Kidney (tissue), 22 donors: ENCODE measurements at places on chromosomes 11 and 22. TPM values are rescaled to one million over a fixed set of nuclear protein-coding genes. Genes with fewer than 3 reads are reported as not detected.

DNA sequence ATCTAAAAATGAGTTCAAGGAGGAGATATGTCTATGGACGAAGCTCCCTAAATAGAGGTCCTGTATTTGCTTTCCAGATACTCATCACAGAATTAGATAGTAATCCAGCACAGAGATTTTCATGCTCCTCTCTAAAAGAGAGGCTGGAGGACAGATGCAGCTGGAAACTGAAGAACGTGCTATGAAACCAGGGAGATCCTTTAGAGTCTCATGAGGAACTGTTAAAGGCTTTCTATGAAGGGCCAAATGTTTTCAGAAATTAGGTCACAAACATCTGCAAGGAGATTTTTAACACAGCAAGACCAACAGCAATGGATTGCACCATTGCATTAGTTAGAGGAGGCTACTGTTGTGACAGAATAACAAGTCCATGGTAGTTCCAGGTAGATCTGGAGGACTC lies 95.6 kb upstream of the ARHGAP20 start:
- no peak overlapping the region for H3K27ac ChIP-seq
- no peaks in the 10 kb centered on the region for H3K27me3 ChIP-seq
- H3K4me1 ChIP-seq = no peaks in the 10 kb centered on the region

DNA sequence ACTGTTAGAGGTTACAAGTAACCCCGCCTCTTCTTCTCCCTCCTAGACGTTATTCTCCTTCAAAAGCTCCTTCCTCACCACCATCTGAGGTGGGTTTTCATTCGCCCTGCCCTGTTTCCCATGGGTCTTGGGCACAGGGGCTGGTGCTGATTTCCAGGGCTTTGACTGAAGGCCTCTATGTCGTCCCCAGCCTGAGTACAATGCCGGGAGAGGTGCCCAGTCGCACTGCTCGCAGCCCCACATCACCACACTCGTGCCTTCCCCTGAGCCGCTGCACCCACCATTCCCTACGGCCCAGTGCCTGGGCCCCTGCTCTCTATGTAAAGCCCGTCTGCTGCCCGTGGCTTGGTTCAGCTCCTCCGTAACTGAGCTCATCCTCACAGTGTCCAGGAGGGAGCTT lies 169.8 kb downstream of the DSCAML1 start:
- H3K4me3 ChIP-seq = no peak overlapping the region
- DNase-seq = no peak
- no peaks in the 10 kb centered on the region for H3K36me3 ChIP-seq
- no peak overlapping the region for H3K27ac ChIP-seq

PRG3 gene
- not detected for total RNA-seq

RTCB gene
- 69.7 TPM for total RNA-seq

HBB gene
- total RNA-seq = 59.9 TPM

DNA sequence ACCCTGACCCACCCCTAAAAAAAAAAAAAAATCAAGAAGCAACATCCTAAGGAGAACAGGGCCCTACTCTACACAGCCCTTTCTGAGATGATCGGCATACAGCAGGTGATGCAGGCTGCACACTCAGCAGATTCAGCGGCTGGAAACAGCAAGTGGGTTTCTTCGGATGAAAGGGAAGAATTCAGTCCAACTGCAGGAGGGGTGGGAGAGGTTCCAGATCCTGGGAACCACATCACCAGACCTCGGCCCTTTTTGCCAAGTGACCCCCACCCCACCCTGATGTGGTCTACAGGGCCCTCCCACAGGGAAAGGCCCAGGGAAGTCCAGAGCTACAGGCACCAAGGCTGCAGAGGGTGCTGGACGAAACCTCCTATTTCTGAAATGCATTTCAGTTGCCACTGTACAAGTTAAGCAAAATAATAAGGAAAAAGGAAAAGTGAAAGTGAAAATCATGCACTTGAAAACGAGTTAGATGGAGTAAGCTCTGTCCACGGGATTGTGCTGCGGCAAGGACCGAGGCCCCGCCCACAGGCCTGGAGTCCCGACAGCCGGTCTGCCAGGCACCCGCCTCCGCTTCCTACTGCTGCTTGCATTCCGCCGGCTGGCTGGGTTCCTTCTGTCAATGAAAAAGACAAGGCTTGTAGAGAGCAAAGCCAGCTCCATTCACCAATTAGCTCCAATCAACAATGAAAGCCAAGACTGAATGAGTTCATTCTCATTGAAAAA lies 16.0 kb upstream of the PHLDA2 start:
- peaks cover 25% of the 10 kb centered on the region for H3K4me1 ChIP-seq
- peak overlapping the region; percentile 67 for H3K27ac ChIP-seq
- H3K4me3 ChIP-seq = peak overlapping the region; percentile 53
- no peaks in the 10 kb centered on the region for H3K36me3 ChIP-seq
- peak; percentile 93 for DNase-seq
- no peaks in the 10 kb centered on the region for H3K27me3 ChIP-seq

DNA sequence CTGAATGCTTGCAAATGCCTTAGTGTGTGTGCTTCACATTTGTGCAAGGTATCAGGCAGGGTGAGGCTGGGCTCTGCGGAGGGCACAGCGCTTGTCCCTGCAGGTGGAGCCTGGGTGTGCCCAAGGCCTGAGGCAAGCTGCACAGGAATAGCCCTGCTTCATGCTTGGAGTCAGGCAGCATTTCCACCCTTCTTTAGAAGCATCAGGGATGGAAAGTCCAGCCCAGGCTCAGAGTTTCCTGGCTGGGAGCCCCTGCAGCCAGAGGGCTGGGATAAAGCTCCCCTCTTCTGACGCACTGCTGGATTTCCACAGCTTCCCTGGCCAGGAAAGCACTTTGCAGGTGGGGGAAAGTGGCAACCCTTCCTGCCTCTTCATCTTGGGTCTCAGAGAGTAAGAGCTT lies 63.4 kb downstream of the GALNT18 start:
- peak overlapping the region; percentile 13 for H3K27ac ChIP-seq
- H3K4me3 ChIP-seq = no peak overlapping the region
- H3K27me3 ChIP-seq = no peaks in the 10 kb centered on the region
- peaks cover 23% of the 10 kb centered on the region for H3K4me1 ChIP-seq

- no peaks in the 10 kb centered on the region for H3K36me3 ChIP-seq
- no peak overlapping the region for H3K27ac ChIP-seq
- H3K4me3 ChIP-seq = no peak overlapping the region
- H3K4me1 ChIP-seq = peaks cover 11% of the 10 kb centered on the region
Observed at GRCh38 chr11:17490938-17491337, 14.3 kb upstream of the ABCC8 start.

GRCh38 chr22:30398685-30399680 lies 2.2 kb downstream of the SEC14L2 start:
- DNase-seq = no peak
- H3K27me3 ChIP-seq = no peaks in the 10 kb centered on the region
- no peak overlapping the region for H3K4me3 ChIP-seq
- H3K4me1 ChIP-seq = no peaks in the 10 kb centered on the region
- H3K36me3 ChIP-seq = no peaks in the 10 kb centered on the region
- no peak overlapping the region for H3K27ac ChIP-seq

NCAM1 gene
- total RNA-seq = 3.0 TPM

DNA sequence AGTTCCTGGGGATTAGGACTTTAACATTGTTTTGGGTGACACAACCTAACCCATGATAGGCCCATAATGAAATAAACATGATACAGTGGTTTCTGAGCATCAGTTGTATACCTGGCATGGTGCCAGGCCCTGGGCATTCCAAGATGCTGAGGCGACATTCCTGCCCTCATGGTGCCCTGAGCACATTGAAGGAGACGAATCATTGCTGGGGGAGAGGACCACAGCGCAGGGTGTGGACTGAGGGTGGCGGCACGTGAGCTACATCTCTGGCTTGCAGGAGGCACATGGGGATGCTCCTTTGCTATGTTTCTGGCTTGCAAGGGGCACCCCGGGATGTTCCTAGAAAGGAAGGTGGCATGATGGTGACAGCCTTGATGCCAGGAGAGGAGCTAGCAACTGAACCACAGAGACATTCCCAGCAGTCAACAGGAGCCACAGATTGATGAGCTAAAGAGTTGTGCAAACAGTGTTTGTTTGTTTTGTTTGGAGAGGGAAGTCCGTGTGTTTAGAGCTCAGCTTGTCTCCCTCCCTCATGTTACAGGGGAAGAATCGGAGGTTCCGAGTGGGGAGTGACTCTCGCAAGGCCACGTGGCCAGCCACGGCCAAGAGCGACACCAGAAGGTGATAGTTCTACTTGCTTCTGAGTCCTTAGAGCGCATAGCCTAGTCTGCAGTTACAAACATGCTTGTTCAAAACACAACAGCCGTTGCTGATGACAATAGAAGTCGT lies 106.4 kb downstream of the MIAT start:
- H3K27ac ChIP-seq = no peak overlapping the region
- no peaks in the 10 kb centered on the region for H3K36me3 ChIP-seq
- H3K4me3 ChIP-seq = no peak overlapping the region
- no peaks in the 10 kb centered on the region for H3K4me1 ChIP-seq

GRCh38 chr22:39983346-39983745 lies 11.4 kb upstream of the FAM83F start:
- H3K4me3 ChIP-seq = no peak overlapping the region
- DNase-seq = no peak
- H3K36me3 ChIP-seq = no peaks in the 10 kb centered on the region
- no peaks in the 10 kb centered on the region for H3K27me3 ChIP-seq
- H3K27ac ChIP-seq = no peak overlapping the region
- no peaks in the 10 kb centered on the region for H3K4me1 ChIP-seq

DNA sequence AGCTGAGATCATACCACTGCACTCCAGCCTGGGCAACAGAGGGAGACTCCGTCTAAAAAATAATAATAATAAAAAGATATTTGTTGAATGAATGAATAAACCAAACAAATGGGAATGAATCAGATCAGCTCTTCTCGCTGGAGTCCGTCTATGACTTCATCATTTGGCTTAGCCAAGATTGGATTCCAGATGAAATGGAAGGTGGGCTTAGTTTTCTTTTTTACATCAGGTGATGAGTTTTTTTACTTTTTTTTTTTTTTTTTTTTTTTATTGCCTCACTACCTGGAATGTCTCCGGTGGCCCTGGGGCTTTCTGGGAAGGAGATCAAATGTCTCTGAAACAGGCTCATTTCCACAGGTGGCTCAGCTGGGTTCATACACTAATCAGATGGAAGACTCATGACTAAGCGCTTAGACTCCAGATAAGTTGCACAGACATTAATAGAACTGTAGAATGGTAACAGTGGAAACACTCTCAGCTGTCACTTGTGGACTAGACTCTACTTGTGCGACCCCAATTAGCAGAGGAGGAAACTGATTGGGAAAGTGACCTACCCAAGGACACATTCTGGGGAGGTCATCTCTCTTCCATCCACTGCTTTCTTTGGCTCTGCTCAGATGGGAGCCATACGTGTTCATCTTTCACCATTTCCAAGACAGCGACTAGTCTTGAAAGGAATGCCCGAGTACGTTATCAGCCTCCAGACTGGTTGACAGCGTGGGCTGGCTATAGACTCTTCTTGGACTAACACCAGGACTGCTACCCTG lies 20.5 kb upstream of the RBFOX2 start:
- no peak for DNase-seq
- no peaks in the 10 kb centered on the region for H3K36me3 ChIP-seq
- H3K4me1 ChIP-seq = no peaks in the 10 kb centered on the region
- H3K27ac ChIP-seq = no peak overlapping the region

KDM4E gene
- total RNA-seq = not detected

DNA sequence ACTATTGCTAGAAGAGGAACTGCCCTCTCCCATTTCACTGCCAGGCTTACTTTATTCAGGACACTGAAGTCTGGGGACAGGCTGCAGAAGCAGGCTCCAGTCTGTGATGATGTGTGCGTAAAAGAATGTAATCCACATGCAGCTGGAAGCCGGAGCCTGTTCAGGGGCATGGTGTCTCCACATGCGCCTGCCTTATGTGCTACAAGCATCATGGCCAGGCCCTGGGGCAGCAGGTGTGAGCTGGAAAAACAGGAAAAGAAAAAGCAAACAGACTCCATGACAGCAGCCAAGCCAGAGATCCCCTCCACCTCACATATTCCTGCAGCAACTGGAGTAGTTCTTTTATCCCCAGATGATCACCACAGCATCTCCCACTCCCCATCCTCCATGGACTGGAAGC lies 33.4 kb downstream of the ARFGAP2 start:
- H3K4me3 ChIP-seq = no peak overlapping the region
- H3K36me3 ChIP-seq = no peaks in the 10 kb centered on the region
- no peak for DNase-seq
- no peak overlapping the region for H3K27ac ChIP-seq

DNA sequence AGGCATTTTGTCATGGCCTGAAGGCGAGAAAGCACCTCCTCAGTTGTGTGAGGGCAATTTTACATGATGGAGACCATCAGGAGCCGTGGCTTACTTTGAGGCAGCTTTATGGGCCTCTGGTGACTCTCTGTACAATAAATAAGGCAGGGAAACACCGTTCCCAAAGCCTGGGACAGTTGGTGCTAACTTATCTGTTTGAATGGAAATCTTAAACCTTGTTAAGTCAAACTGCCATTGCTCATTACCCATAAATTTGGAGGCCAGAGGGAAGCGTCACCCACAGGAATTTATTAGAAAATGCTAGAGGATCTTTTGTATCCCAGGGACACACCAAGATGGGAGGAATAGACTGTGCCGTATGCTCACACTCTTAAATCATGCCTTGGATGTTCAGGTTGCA lies 1156.9 kb downstream of the BRD1 start:
- H3K27ac ChIP-seq = no peak overlapping the region
- no peaks in the 10 kb centered on the region for H3K27me3 ChIP-seq
- H3K36me3 ChIP-seq = no peaks in the 10 kb centered on the region
- no peak overlapping the region for H3K4me3 ChIP-seq
- H3K4me1 ChIP-seq = no peaks in the 10 kb centered on the region
- DNase-seq = peak; percentile 49

- no peak for DNase-seq
- no peak overlapping the region for H3K27ac ChIP-seq
- no peaks in the 10 kb centered on the region for H3K27me3 ChIP-seq
- no peaks in the 10 kb centered on the region for H3K36me3 ChIP-seq
- H3K4me1 ChIP-seq = no peaks in the 10 kb centered on the region
Observed at GRCh38 chr11:21612326-21612725, 580.6 kb upstream of the ANO5 start.

TUT1 gene
- 29.5 TPM for total RNA-seq

TMA7B gene
- total RNA-seq = 0.63 TPM

DNA sequence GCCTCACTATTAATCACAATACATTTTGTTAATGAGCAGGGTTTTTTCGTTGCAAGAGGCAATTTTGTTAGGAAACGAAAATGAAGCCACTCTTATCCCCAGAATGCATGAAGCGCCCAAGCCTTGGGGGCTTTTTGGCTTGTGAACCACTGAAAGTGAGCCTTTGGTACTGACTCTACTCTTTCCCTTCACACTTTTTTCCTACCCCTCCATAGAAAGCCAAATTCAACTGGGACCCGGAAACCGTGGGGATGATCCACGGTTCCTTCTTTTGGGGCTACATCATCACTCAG lies 4.8 kb downstream of the SLC17A6 start:
- no peaks in the 10 kb centered on the region for H3K4me1 ChIP-seq
- H3K27ac ChIP-seq = no peak overlapping the region
- H3K27me3 ChIP-seq = peaks cover 51% of the 10 kb centered on the region
- H3K36me3 ChIP-seq = no peaks in the 10 kb centered on the region
